H1 (cell line): ENCODE measurements at places on chromosomes 12 and 14. TPM values are rescaled to one million over a fixed set of nuclear protein-coding genes. Genes with fewer than 3 reads are reported as not detected.

- H3K4me3 ChIP-seq: no peak overlapping the region
- H3K27ac ChIP-seq: no peak overlapping the region
- DNase-seq: no peak
Observed at GRCh38 chr14:56059054-56059453, 59.2 kb upstream of the PELI2 start.

- H3K27ac ChIP-seq: no peak overlapping the region
- no peak for DNase-seq
- H3K36me3 ChIP-seq: no peaks in the 10 kb centered on the region
- H3K4me1 ChIP-seq: no peaks in the 10 kb centered on the region
- H3K27me3 ChIP-seq: no peaks in the 10 kb centered on the region
- no peak overlapping the region for H3K4me3 ChIP-seq
Observed at GRCh38 chr12:115638733-115639647, 638.5 kb downstream of the MED13L start.

GRCh38 chr14:55071870-55072640, 20.6 kb downstream of the MAPK1IP1L start:
- H3K27ac ChIP-seq: no peak overlapping the region
- no peaks in the 10 kb centered on the region for H3K36me3 ChIP-seq
- H3K4me3 ChIP-seq: no peak overlapping the region
- no peaks in the 10 kb centered on the region for H3K27me3 ChIP-seq
- H3K4me1 ChIP-seq: peaks cover 4% of the 10 kb centered on the region

GRCh38 chr14:65957631-65958205, 528.5 kb upstream of the CCDC196 start:
- DNase-seq: no peak
- no peaks in the 10 kb centered on the region for H3K36me3 ChIP-seq
- peak overlapping the region; percentile 20; the same call in 1 of the 2 replicates for H3K27ac ChIP-seq
- no peak overlapping the region for H3K4me3 ChIP-seq
- peaks cover 7% of the 10 kb centered on the region for H3K4me1 ChIP-seq
- H3K27me3 ChIP-seq: no peaks in the 10 kb centered on the region

GRCh38 chr12:21818627-21819026, 44.1 kb upstream of the KCNJ8 start:
- no peak overlapping the region for H3K4me3 ChIP-seq
- H3K36me3 ChIP-seq: no peaks in the 10 kb centered on the region
- H3K27ac ChIP-seq: no peak overlapping the region
- no peaks in the 10 kb centered on the region for H3K27me3 ChIP-seq
- no peak for DNase-seq

DNA sequence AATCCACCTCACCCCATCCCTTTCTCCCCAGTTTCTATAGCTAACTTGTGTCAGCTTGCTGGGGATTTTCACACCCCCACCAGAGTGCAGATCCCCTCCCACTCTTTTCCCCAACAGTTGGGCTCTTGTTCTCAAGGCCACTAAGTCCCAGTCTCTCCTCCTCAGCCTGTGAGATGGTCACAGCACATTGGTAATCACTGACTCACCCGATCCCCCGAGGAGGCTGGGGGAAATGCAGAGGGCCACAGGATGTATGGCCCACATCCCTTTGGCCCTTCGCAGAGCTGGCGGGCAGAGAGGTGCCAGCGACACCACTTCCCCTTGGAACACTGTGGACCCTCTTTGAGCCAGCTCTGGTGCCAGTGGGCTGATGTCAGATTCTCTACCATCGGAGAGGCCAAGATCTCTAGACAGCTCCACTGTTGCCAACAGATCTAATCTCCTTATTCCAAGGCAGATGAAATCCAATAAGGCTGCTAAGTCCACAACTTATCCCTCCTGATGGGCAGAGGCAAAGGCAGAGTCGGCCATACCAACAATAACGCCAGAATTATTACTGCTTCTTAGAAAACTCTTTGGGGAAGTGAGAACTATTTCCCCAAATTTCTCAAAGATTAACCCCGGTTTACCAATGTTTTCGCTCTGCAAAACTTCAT, 1.6 kb downstream of the FMNL3 start:
- H3K27me3 ChIP-seq: peaks cover 3% of the 10 kb centered on the region
- no peaks in the 10 kb centered on the region for H3K36me3 ChIP-seq
- peaks cover 8% of the 10 kb centered on the region for H3K4me1 ChIP-seq
- no peak for DNase-seq
- no peak overlapping the region for H3K27ac ChIP-seq
- peak overlapping the region; percentile 53; the same call in 1 of the 2 replicates for H3K4me3 ChIP-seq

DNA sequence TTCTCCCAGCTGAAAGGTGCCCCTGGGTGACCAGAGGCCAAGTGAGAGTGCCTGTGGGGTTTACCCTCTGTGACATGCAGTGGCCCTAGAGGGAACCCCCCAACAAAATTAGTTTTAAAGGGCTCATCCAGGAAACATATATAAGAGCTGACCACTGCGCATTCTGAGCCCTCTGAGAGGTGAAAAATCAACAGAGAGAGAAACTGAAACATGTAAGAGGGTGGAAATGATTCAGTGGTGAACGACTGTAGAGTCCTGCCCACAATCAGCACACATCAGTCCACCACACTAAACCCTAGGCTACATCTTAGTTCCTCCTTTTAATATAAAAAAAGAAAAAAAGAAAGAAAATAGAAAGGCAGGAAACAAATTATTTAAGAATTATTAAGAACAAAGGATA, 21.0 kb upstream of the ACSM4 start:
- peaks cover 2% of the 10 kb centered on the region; the same call in 1 of the 2 replicates for H3K4me1 ChIP-seq
- H3K27me3 ChIP-seq: no peaks in the 10 kb centered on the region
- H3K36me3 ChIP-seq: no peaks in the 10 kb centered on the region
- no peak for DNase-seq

DNA sequence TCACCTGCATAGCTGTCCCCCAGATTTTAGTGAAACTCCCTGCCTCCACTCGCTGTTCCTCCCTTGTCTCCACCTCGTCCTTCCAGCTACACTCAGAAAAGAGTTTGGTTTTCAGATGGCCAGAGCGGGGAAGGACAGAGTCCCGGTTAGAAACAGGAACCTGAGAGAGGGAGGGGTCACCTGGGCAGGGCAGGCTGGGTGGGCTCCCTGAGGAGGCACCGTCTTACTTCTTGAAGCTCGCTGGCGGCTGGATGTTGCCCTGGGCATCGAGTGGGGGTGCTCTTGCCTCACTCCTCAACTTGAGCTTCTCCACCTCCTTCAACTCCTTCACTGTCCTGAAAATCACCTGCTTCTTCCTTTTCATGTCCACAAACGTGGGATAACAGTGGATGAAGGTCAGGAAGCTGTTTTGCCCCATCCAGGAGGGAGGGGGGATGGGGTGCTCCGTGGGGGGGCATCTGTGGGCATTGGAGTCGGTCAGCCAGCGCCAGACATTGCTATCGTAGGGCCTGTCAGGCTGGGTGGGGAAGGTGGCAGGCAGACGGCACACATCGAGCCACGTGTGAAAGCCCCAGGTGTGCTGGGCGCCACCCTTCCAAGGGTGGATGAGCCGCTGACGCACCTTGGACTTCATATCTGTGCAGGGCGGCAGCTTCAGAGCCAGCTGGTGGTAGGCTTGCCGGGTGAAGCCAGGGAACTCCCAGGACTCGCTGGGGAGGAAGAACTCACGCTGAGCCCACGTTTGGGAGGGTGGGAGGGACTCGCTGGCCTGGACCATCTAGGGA, 2.0 kb downstream of the TEX52 start:
- no peak for DNase-seq
- H3K36me3 ChIP-seq: peaks cover 14% of the 10 kb centered on the region; the same call in 1 of the 2 replicates

DNA sequence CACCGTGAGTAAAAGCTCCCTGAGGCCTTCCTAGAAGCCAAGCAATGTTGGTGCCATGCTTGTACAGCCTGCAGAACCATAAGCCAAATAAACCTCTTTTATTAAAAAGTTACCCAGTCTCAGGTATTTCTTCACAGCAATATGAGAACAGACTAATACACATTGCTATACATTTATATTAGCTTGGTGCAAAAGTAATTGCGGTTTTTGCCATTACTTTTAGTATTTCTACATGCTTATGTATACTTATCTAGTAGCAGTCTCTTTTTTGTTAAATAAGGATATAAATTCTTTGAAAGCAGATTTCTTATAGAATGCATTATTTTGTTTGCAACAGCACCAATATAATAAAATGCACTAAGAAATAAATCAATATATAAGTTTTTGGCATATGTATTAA, 619.6 kb downstream of the FSCB start:
- no peaks in the 10 kb centered on the region for H3K27me3 ChIP-seq
- H3K4me3 ChIP-seq: no peak overlapping the region
- H3K4me1 ChIP-seq: no peaks in the 10 kb centered on the region
- DNase-seq: no peak
- H3K36me3 ChIP-seq: no peaks in the 10 kb centered on the region
- no peak overlapping the region for H3K27ac ChIP-seq

DNA sequence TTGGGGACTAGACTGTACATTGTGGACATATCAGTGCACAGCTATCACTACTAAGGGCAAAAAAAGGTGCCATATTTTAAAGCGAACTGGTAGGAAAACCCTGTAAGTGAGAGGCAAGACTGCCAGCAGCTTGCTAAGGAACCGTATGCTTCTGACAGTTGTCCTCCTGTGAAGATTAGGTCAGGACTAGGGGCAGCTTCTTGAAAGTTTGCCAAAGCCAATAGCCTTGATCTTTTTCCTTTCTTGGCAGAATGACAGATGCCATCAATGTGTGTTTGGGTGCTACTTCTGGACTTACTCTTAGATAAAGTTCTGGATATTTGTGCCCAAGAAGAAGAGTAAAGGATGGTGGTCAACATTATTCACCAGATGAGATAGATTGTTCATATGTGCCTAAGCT, 7.4 kb downstream of the DAAM1 start:
- no peak for DNase-seq
- no peak overlapping the region for H3K27ac ChIP-seq
- no peaks in the 10 kb centered on the region for H3K36me3 ChIP-seq

GRCh38 chr14:68366656-68367055, 426.2 kb downstream of the ZFP36L1 start:
- no peak overlapping the region for H3K4me3 ChIP-seq
- DNase-seq: no peak
- H3K4me1 ChIP-seq: peaks cover 11% of the 10 kb centered on the region; the same call in 1 of the 2 replicates
- H3K27ac ChIP-seq: no peak overlapping the region
- no peaks in the 10 kb centered on the region for H3K36me3 ChIP-seq
- H3K27me3 ChIP-seq: no peaks in the 10 kb centered on the region

DNA sequence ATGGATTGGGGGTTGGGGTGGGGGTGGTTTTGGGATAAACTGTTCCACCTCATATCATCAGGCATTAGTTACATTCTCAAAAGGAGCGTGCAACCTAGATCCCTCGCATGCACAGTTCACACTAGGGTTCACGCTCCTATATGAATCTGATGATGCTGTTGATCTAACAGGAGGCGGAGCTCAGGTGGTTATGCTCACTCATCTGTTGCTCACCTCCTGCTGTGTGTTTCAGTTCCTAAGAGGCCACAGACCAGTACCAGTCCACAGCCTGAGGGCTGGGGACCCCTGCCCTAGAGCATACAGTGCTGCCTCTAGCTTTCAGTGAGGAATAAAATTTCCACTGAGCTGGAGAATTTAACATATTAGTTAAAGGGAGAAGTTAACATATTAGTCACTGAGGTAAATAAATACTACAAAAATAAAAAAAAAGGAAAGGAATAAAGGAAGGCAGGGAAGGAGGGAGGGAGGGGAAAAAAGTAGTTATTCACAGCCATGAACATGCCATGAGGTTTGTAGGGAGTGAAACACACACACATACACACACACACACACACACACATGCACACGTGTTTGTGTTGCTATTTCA, 612.7 kb upstream of the TBX3 start:
- H3K4me3 ChIP-seq: no peak overlapping the region
- DNase-seq: no peak
- H3K36me3 ChIP-seq: no peaks in the 10 kb centered on the region
- no peaks in the 10 kb centered on the region for H3K4me1 ChIP-seq
- H3K27me3 ChIP-seq: no peaks in the 10 kb centered on the region
- H3K27ac ChIP-seq: no peak overlapping the region

DNA sequence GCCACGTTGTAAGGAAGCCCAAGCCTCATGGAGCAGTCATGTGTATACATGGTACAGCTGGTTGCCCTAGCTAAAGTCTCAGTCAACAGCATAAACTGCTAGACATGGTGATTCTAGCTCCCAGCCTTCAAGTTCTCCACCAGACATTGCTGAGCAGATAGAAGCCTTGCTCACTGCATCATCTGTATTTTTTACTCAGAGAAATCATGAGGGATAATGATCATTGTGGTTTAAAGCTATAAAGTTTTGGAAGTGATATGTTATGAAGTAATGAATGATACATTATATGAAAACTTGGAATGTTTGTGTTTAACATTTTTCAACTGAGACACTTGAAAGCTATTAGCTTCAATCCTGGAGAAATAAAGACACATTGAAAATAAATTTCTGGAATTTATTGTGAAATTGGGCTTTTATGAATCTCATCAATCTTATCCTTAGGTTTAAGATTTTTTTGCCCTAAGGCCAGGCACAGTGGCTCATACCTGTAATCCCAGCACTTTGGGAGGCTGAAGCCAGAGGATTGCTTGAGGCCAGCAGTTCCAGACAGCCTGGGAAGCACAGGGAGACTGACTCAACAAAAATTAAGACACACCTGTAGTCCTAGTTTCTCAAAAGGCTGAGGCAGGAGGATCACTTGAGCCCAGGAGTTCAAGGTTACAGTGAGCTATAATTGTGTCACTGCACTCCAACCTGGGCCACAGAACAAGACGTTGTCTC, 5.6 kb upstream of the NFATC4 start:
- no peaks in the 10 kb centered on the region for H3K4me1 ChIP-seq

Gene RTN1
- 2.8 and 2.9 TPM in 2 replicates for total RNA-seq

Gene KRT83
- not detected in 2 replicates for total RNA-seq

Gene KCNC2
- total RNA-seq: 0.13 TPM in 1 of 2 replicates, not detected in the other

Gene MDM1
- total RNA-seq: 9.5 and 10.7 TPM in 2 replicates
